Suppressor macrophage treated with lipopolysaccharide for 4 hours (primary cell): ENCODE measurements at places on chromosomes 6 and 20.

- no peak for DNase-seq
Measured at GRCh38 chr6:72913797-72914196, 291.9 kb downstream of the KCNQ5 start.

DNA sequence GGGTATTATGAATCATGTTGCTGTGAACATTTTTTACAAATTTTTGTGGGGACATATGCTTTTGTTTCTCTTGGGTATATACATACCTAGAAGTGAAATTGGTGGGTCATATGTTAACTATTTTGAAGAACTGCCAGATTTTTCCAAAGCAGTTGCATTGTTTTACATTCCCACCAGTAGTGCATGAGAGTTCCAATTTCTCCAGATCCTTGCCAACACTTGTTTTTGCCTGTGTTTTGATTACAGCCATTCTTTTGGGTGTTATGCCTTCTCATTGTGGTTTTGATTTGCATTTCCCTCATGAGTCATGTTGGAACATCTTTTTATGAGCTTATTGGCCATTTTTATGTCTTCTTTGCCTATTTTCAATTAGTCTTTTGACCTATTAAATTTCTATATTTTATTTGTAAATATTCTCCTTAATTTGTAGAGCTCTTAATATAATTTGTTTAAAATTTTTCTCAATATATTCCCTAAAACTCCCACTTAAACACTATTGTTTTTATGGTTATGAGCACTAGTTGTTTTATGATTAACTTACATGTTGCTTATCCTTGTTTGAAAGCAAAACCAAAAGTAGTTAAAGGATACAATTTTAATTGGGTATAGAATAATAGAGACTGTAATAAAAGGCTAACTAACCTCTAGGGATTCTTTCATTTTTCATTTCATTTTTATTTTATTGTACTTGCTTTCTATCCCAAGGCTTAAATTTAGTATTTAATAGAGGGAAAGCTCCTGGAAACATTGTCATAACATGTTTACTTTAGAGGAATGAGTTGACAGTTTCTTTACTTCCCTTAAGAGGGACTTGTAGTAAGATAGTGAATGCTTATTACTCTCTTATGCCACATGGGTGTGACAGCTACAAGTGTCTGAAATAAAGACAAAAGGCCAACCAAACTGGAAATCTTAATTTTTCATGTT is 5.5 kb downstream of the UBR2 start:
- peak; percentile 64 for DNase-seq

- DNase-seq: no peak
Measured at GRCh38 chr6:18254793-18255192, 9.5 kb downstream of the DEK start.

DNA sequence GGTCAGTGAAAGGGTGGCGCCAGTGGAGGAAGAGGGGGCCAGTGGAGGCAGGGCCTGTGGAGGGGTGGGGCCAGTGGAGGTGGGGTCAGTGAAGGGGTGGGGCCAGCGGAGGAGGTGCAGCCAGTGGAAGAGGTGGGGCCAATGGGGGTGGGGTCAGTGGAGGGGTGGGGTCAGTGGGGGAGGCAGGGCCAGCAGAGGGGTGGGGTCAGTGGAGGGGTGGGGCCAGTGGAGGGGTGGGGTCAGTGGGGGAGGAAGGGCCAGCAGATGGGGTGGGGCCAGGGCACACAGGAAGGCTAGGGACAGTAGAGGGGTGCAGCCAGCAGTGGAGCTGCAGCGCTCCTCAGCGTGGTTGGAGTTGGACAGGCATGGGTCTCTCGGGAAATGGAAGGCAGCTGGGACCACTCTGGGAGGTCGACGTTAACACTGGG is 18.7 kb downstream of the ADRM1 start:
- DNase-seq: no peak

- DNase-seq: no peak
Measured at GRCh38 chr20:24046888-24047287, 58.3 kb upstream of the GGTLC1 start.

GRCh38 chr6:513961-514360 is 122.4 kb downstream of the IRF4 start:
- DNase-seq: no peak

GRCh38 chr6:79403086-79403485 is 134.1 kb downstream of the LCA5 start:
- DNase-seq: no peak

DNA sequence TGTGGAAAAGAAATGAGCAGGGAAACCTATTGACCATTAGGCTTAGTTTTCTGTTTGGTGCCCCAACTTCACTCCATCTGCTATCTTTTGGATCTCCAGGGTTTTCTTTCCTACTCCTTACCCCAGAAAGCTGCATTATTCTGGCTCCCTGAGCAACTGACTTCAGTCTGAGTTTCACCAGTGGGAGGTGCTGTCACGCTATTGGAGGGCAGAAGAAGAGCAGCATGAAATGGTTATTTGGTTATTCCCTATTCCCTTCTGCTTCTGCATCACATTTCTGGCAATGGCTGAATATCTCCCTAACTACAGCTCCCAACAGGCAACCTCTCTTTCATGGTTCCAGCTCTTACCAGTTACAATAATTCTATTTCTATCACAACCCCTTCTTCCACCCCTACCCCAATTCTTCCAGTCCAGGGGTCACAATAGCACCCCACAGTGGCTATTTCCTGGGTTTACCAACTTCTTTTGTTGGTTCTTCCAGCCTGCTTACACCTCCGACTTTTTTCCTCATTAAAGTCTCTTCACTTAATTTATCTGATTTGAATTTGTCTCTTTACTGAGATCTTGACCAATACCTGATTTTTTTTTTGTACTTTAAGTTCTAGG is 311.5 kb downstream of the PLCB1 start:
- DNase-seq: no peak

DNA sequence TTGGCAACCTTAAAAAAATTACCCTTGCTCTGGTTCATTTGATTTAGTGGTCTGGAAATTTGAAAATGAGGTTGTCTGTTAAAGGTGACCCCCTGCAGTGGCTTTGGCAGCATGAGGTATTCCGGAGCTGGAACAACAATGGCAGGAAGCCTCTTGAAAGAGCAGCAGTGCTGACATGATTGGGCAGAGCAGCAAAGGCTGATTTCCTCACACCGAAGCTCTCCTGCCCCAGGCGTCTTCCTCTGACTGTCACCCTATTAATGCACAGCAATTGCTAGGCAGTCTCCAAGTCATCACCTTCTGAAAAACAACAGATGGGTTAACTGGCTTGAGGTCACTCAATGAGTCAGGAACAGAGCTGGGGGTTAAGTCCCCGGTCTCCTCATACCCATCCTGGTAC is 241.8 kb upstream of the MMS22L start:
- no peak for DNase-seq

- no peak for DNase-seq
Measured at GRCh38 chr20:60659240-60659639, 592.8 kb upstream of the CDH4 start.

- no peak for DNase-seq
Measured at GRCh38 chr6:23754197-23754596, 371.8 kb upstream of the NRSN1 start.
